ENCODE measurements at places on chromosomes 6 and 20.

DNA sequence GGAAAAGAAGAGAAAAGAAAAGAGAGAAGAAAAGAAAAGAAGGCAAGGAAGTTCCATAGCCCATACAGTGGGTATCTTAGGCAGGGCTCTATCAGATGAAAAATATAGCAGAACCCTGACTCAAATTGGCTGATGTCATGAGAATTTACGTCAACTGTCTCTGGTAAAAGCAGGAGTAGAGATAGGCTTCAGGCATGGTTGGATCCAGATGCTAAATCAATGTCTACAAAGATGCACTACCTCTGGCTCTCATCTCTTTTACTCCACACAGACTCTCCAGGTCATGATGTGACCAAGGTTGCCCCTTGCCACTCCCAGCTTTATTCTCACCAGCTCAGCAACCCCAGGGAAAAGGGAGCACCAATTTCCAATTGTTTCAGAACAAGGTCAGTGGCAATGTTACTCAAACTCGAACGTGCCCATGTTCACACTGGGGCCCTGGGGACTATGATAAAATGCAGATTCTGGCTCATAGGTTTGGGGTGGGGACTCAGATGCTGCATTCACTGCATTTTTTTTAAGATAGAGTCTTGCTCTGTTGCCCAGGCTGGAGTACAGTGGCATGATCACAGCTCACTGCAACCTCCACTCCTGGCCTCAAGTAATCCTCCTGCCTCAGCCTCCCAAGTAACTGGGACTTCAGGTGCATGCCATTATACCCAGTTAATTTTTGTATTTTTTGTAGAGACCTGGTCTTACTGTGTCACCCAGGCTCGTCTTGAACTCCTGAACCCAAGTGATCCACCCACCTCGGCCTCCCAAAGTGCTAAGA is 33.4 kb upstream of the PTGIS start:
- DNase-seq = no peak

DNA sequence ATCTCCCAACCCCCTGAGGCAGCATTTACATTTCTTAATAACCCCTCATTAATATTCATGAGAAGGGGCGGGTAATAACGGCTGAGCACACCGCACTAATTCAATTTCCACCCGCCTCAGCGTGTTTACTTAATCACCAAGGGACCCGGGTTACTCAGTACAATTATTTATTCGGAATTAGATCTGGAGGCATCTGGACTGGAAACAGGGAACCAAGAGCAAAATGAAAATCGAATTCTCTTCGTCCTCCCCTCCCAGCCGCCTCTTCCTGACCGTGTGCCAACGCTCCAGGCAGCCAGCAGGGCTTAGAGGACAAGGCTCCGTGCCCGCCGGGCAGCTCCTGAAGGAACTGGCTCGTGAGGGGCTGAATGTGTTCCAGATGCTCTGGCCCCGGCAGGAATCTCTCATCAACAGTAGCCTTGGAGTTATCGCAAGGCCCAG is 23.5 kb upstream of the CTNNBL1 start:
- DNase-seq = no peak

- no peak for DNase-seq
These were observed 6.0 kb downstream of the NUS1 start for GRCh38 chr6:117681162-117681741.

- no peak for DNase-seq
These were observed 47.3 kb downstream of the TSHZ2 start for GRCh38 chr20:53019464-53019863.

GRCh38 chr20:58619077-58619863 is 31.8 kb upstream of the STX16 start:
- no peak for DNase-seq

DNA sequence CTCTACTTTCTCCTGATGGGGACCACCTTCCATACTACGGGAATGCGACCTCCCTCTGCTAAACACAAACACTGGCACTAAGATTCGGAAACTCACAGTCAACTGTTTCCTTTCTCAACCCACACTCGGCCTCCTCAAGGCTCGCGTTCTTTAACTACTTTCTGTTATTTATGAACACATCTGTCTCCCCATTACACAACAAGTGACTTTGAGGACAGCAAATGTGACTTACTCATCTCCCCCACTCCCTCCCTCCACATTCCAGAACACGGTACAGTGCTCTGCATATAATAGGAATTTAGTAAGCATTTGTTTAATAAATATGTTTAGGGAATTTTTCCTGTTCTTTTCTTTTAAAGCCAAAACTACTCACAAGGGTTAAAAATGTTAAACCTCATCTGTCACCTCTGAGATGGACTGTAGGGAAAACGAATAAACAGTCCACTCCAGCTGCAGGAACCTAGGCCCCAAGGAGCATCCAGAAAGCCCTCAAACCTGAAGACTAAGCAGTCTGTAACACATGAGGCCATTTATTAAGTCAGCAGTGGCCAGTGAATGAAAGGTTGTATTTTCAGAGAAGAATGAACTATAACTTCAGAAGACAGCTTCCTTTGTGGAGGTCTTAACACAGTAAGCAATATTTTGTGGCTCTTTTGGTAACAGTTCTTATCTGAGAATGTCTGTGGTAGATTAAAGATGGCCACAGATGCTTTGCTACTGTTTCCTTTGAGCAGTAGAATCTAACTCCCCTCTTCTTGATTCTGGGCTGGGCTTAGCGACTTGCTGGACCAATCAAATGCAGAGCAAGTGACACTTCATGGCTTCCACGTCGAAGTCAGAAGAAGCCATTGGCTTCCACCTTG is 209.6 kb upstream of the DTNBP1 start:
- no peak for DNase-seq

GRCh38 chr20:37515876-37516275 is 5.2 kb upstream of the NNAT start:
- DNase-seq = no peak

DNA sequence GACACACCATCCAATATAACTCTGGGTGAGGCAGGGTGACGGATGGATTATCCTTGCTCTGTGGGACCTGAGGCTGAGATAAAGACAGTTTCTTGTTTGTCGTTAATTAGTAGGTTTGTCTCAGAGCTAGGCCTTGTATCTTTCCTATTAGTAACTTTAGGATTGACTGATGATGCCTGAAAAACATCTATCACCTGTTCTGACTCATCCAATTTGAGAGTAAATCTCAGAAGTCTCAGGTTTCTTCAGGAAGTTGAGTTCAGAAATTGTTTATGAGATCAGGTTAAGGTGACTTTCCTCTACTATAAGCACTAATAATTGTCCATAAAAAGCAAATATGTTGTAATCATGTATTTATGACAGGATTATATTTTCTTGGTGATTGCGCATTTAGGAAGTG is 129.5 kb upstream of the SUPT3H start:
- no peak for DNase-seq

DNA sequence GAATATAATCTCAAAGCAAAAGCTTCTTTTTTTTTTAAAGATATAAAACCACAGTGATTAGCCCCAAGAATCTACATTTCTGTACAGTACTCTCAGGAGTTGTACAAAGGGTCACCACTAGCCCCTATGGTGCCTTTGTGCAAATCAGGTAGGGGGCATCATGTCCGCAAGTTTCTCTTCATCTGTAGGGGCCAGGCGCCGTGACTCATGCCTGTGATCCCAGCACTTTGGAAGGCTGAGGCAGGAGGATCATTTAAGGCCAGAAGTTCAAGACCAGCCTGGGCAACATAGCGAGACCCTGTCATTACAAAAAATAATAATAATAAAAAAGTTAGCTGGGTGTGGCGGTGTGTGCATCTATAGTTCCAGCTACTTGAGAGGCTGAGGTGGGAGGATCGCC is 63.9 kb downstream of the ZMYND8 start:
- no peak for DNase-seq

DNA sequence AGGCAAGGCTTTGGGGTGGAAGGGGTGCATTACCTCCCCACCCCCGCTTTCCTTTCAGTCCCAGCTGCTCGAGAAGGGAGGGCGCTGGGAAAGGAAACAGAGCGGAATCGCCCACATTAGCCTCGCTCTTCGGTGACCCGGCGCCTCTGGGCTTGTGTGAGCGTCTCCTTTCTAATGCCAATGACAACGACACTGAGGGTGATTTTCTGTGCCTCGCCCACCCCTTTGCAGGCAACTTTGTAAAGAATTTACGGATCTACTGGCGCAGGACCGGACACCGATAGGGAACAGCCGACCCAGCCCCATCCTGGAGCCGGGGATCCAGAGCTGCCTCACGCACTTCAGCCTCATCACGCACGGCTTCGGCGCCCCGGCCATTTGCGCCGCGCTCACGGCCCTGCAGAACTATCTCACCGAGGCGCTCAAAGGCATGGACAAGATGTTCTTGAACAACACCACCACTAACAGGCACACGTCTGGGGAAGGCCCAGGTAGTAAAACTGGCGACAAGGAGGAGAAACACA is 24.3 kb downstream of the TFAP2B start:
- no peak for DNase-seq

DNA sequence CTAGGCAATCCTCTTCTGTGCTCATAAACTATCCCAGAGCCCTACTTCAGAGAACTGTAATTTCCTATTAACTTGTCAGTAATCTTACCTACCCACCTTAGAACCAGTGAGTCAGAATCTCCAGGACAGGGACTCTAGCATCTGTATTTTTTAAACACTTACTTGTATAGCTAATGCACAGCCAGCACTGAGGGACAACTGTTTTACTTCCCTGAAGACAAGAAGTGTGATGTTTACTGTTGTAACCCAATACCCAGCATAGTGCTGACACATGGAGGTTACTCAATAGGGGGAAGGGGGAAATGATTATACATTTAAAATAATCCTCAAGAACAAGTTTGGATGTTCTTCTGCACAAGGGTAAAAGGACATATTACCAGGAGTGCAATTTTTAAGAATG is 130.8 kb downstream of the BTBD9 start:
- no peak for DNase-seq

DNA sequence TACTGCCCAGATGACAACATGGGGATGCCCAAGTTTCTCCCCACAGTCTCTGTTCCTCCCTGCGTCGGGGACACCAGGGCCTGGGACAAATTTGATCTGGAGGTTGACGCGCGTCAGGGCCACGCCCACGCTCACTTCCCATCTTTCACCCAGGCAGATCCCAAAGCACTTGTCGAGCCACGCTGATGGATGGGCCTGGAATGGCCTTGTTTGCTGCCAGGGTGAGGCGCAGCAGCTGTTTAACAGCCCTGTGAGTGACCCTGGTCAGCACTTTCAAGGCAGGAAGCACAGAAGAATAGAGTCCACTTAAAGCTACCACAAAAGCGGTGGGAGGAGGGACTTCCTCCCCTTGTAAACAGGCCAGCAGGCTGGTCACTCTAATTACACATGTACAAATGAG is 324.7 kb upstream of the JARID2 start:
- no peak for DNase-seq

DNA sequence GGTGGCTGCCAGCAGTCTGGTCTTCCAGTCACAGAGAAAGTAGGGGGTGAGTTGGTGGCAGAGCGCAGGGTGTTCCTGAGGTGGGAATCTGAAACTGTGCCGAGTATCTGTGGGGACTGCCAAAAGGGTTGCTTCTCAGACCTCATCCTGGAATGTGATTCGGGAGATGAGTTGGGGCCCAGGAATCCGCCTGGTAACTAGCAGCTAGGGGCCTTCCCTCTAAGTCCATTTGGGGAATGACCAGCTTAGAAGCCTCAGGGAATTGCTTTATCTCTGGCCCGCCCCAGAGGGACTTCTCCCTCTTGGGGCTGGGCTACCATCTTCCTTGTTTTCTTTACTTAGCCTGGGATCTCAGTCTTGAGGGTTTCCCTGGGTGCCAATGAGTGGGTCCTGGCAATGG is 49.6 kb downstream of the MOCS1 start:
- DNase-seq = no peak

- no peak for DNase-seq
These were observed 39.0 kb upstream of the MDFI start for GRCh38 chr6:41599015-41599851.

GRCh38 chr6:158257425-158257759 is 54.9 kb upstream of the TULP4 start:
- DNase-seq = no peak

- no peak for DNase-seq
These were observed 133.5 kb downstream of the SCML4 start for GRCh38 chr6:107690643-107691061.

DNA sequence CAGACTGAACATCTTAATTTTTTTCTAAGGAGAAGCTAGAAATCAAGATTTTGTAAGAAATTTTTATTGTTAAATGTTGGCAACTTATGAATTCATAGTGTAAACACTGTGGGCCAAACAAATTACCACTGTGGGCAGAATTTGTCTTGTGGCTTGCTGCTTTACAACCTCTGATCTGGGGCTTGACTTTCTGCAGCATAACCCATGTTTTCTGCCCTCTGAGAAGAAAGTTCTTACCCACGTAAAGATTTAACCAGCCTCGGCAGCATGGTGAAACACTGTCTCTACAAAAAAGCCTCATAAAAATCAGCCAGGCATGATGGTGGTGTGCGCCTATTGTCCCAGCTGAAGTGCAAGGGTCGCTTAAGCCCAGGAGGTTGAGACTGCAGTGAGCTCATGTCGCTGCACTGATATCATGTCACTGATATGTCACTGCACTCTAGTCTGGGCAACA is 12.9 kb downstream of the ITCH start:
- DNase-seq = no peak

DNA sequence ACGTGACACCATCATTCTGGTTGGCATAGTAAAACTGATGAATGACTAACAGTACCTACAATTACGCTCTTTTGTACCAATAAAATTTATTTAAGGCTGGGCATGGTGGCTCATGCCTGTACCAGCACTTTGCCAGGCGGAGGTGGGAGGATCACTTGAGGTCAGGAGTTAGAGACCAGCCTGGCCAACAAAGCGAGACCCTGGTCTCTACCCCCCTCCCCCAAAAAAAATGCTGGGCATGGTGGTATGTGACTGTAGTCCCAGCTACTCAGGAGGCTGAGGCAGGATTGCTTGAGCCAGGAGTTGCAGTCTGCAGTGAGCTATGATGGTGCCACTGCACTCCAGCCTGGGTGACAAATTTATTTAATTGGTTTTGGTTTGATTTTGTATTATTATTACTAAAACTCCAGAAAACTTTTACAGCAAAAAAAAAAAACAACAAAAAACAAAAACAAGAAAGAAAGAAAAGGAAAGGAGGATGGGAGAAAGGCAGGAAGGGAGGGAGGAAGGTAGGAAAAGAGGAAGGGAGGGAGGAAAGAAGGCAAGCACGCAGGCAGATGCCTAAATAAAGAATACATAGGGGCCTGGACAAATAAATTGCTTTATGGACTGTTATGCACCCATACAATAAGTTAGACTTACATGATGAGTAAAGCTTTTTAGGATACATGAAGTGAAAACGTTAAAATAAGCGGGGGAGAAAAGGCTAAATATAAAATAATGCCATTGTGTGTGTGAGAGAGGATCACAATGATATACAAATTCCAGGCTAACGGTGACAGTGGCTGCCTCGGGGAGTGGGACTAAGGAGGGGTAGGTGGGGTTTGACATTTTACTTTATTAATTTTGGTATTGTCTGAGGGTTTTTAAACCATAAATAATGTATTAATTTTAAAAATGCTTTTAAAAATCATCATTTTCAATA is 682 bp upstream of the ZSCAN9 start:
- DNase-seq = no peak

DNA sequence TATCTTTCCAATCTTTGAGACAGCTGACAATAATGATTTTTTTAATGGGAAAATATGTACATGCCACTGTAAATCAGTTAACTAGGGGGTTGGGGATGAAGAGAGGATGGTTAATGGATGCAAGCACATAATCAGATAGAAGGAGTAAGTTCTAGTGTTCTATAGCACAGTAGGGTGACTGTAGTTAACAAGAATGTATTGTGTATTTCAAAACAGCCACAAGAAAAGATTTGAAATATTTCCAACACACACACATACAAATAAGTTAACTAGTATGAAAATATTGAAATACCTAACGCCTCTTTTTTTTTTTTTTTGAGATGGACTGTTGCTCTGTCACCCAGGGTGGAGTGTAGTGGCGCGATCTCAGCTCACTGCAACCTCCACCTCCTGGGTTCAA is 153.4 kb upstream of the SALL4 start:
- DNase-seq = no peak

All from activated CD8-positive, alpha-beta memory T cell treated with anti-CD3 and anti-CD28 coated beads for 4 hours (primary cell).